ENCODE measurements at places on chromosomes 11 and 22.

GRCh38 chr11:1560649-1561251 lies 11.3 kb downstream of the DUSP8 start:
- DNase-seq, result no peak

DNA sequence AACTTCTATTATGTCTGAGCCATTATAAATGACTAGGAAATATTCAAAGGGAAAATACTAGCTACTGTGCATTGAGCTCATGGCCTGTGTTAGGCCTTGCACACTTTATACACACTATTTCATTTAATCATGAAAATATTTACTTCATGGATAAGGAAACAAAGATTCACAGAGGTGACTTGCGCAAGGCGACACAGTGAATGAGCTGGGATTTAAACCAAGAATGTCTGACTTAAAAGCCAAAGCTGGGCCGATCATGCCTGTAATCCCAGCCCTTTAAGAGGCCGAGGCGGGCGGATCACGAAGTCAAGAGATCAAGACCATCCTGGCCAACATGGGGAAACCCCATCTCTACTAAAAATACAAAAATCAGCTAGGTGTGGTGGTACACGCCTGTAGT lies 231.5 kb downstream of the MIAT start:
- no peak for DNase-seq

DNA sequence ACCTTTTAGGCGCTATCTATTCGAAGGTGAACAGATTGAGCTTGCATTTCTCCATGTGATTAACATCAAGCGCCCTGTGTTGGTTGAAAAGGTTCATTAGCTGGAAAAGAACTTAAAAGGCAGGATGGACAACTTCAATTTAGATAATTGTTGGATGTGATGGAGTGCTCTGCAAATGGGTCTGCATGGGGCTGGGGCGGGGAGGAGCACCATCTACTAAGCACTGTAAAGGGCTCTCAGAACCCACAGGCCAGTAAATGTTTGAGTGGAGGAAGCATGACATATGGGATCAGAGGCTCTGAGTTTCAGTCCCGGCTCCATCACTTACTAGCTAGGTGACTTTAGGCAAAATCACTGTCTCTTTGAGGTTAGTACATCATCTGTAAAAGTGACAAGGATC lies 28.2 kb downstream of the ARL14EP start:
- no peak for DNase-seq

DNA sequence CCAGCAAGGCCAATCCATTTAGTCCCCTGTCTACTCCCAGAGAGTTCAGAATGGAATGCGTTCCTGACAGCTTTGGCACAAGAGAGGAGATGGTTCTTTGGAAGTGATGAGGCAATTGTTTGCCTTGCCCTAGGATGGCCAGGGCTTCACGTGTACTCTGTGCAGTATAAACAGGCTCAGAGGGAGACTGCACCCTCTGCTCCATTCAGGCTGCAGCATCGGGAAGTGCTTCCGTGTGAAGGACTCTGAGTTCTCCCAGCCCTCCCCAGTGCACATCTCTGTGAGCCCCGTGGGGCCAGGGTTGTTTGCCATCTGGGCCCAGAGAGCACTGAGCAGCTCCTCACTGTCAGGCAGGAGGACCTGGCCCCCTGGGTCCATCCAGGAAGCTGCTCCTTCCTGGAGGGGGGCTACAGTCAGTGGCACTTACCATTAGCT lies 215.3 kb upstream of the TBCEL start:
- no peak for DNase-seq

- DNase-seq, result no peak
Measured at GRCh38 chr22:38030311-38031133, 26.7 kb upstream of the PICK1 start.

DNA sequence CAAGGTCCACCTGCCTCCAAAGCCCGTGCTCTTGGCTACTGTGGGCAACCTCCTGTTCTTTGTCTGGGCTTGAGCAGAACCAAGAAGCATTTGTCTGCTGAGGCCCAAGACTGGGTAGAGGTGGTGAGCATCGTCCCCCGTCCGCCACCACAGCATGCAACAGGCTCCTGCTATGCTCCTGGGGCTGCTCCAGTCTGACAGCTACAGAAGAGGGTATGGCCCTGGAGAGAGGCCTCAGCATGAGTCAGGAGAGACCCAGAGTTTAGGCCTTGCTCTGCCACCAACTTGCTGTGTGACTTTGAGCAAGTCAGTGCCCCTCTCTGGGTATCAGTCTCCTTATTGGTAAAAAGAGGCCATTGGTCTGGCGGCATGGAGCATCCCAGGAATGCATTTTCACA lies 91.2 kb downstream of the TP53I11 start:
- no peak for DNase-seq

DNA sequence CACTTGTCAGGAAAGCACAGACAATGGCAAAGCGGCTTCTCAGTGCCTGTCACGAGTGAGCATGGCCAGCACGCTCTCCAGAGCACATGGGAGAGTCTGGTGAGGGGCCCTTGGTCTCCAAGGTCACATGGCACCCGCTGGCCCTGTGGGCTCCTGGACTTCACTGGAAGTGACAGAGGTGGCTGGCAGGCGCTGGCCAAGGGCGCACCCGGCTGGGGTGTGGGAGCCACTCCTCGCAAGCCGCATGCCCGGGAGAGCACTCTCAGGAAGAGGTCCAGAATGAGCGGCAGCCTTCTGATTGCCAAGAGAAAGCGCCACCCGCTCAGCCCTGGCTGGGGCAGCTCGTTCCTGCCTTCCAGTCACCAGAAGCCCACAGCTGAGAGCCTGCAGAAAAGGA lies 17.1 kb upstream of the MOB2 start:
- no peak for DNase-seq

GRCh38 chr11:114176321-114176720 lies 116.8 kb downstream of the ZBTB16 start:
- DNase-seq, result no peak

DNA sequence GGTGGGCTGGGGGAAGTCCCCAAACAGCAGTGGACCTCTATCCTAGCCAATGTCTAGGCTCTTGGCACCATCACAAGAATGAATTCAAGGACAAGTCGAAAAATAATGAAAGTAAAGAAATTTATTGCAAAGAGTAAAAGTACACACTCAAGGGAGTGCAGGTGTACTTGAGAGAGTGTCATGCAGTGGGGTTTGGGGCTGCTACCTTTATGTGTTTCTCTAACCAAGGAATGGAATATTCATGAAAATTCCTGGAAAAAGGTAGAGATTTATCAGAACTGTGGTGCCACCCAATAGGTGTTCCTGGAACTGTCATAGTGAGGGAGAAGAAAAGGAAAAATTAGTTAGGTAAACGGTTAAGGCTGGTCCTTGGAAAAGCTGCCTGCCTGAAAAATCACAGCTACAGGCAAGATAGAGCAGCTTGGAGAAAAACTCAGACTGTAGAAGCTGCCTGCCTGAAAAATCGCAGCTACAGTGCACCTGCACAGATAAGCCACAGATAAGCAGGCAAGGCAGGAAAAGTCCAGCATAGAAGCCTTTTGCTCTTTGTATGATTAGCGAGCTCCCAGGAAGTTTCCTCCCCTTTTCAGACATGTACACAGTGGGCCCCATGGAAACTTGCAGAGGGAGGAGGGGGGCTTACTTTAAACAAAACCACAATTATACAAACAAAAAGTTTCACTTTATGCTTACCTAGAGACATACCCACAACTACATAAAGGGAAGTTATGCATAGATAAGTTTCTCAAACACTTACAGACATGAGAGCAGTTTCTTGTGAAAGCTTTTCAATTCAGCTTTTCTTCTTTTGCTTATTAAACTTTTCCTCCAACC lies 71.4 kb upstream of the B3GNT6 start:
- DNase-seq, result no peak

GRCh38 chr11:44812971-44813370 lies 86.2 kb downstream of the TSPAN18 start:
- no peak for DNase-seq

DNA sequence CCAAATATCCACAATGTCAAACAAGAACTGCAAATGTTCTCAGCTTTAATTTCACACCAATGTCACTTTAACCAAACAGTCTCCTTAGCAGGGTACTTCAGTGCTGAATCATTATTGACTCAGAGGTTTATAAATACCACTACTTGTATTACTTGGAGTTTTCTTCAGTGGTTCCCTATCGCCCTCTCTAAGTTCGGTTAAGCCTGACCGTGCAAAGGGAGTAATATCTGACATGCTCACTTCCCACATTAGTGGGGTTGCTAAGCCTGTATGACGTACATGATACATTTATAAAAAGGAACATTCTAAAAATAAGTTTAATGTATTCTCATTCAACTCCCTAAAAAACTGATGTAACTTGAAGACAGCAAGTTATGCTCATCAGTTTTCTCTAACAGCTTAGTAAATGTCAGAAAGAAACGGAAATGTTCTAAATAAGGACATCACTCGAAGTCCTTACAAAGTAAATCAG lies 93.1 kb upstream of the ZC3H12C start:
- DNase-seq, result peak; percentile 65

- no peak for DNase-seq
Measured at GRCh38 chr22:35135165-35135564, 69.2 kb downstream of the ISX start.

GRCh38 chr11:117498791-117499190 lies 171.1 kb downstream of the CEP164 start:
- no peak for DNase-seq

- peak; percentile 56 for DNase-seq
Measured at GRCh38 chr22:35425971-35426800, 26.2 kb downstream of the MCM5 start.
